ENCODE measurements at places on chromosomes 7 and 10.

DNA sequence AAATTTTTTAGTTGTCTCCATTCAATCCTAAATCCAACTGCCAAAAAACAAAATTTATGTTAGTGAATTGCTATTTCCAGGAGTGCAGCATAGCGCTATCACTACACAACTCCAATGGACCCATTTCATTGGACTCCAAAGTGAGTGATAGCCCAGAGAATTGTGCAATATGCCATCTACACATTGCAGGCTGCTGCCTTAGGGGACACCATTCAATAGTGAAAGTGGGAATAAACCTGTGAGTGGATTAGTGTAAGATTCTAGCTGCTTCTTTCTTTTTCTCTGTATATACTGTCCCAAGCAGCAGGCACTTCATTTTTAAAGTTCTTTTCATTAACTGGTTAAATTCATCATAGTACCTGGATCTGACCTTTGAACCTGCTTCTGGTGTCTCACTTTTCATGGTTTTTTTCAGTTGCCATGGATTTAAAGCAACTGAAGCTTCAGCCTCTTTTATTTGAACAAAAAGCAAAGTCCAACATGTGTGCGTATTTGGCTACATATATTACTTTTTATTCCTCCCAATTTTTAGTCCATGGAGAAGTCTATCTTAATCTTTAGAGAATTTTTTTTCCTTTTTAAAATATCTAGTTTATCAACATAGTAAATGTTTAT lies 97.3 kb downstream of the DGKB start:
- no peaks in the 10 kb centered on the region for H3K36me3 ChIP-seq
- peaks cover 28% of the 10 kb centered on the region for H3K4me1 ChIP-seq
- no peak overlapping the region for H3K4me3 ChIP-seq

GRCh38 chr7:132355048-132355447 lies 221.2 kb downstream of the PLXNA4 start:
- H3K27me3 ChIP-seq, result peaks cover 37% of the 10 kb centered on the region
- no peaks in the 10 kb centered on the region for H3K4me1 ChIP-seq
- no peaks in the 10 kb centered on the region for H3K36me3 ChIP-seq
- H3K4me3 ChIP-seq, result no peak overlapping the region
- DNase-seq, result no peak

DNA sequence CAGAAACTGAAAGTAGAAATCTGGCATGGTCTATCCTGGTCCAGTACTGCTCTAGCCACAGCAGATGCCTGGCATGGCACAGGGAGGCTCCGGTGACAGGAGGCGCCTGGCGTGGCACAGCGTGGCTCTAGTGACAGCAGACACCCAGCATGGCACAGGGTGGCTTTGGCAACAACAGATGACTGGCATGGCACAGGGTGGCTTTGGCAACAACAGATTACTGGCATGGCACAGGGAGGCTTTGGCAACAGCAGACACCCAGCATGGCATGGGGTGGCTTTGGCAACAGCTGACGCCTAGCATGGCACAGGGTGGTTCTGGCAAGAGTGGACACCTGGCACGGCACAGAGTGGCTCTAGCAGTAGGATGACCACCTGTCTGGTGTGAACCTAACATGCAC lies 480.5 kb upstream of the FOXK1 start:
- H3K36me3 ChIP-seq, result no peaks in the 10 kb centered on the region
- H3K4me3 ChIP-seq, result no peak overlapping the region
- peaks cover 3% of the 10 kb centered on the region for H3K27me3 ChIP-seq
- no peak for DNase-seq
- H3K4me1 ChIP-seq, result no peaks in the 10 kb centered on the region
- H3K27ac ChIP-seq, result no peak overlapping the region

DNA sequence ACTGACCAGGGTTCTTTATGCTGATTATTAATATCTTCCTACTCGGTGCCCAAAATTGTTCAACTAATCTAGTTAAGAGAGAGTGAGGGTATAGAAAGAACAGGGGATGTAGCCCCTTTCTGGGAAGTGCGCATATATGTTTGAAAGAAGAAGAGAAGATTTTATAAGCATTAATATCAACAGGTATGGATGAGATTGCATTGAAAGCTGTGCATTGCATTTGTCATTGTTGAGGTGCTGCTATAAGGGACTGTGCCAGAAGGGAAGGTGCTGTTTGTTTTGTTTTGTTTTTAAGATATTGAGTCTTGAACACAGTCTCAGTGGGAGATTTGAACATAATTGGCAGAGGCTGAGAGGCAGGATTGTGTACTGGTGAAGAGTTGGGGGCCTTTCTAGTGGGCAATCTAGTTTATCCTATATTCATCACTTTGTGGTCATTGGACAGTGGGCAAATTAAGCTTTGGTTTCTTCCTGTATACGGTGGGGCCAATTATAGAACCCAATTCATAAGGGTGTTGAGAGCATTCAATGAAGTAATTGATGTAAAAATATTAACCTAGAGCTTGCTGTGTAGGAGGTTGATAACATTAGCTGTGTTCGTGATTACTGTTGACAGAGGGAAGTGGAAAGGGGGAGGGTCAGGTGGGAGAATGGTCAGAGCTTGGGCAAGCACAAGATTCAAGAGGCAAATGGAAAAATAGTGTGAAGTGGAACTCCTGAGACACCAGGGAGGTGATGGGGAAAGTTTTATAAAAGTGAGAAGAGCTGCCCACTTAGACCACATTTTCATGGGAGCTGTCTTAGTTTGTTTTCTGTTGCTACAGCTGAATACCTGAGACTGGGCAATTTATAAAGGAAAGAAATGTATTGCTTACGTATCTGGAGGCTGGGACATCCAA lies 19.9 kb upstream of the PCGF5 start:
- no peak overlapping the region for H3K27ac ChIP-seq
- no peak overlapping the region for H3K4me3 ChIP-seq
- peaks cover 18% of the 10 kb centered on the region for H3K4me1 ChIP-seq
- H3K36me3 ChIP-seq, result peaks cover 10% of the 10 kb centered on the region
- H3K27me3 ChIP-seq, result no peaks in the 10 kb centered on the region
- DNase-seq, result no peak

DNA sequence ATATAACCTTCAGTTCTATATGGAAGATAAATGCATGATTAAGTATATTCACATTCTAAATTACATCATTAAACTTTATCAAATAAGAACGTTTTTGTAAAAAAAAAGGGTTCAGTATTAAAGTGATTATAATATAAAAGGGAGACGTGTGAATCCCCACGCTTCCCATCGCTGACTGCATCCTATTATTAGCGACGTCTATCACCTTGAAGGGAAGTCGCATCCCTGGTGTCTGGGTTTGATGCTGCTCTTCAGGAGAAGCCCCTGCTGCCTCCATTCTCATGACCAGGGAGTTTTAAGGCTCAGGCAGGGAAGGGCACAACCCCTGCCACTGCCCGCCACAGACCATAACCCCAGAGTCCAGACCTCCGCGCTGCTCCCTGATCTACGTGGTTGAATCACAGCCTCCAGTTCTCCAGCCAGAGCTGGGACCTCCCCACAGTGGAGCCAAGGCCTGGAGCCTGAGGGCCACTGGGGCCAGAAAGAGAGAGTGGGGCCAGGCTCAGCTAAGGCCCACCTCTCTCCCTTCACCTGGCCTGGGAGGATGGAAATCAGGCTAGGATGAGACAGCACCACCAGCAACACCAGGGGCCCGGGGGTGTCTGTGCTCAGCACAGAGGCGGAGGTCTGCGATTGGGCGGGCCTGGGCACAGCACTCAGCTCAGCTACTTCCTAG lies 130.6 kb downstream of the TCERG1L start:
- no peaks in the 10 kb centered on the region for H3K4me1 ChIP-seq
- no peaks in the 10 kb centered on the region for H3K27me3 ChIP-seq
- H3K27ac ChIP-seq, result no peak overlapping the region
- H3K36me3 ChIP-seq, result peaks cover 10% of the 10 kb centered on the region
- H3K4me3 ChIP-seq, result no peak overlapping the region
- no peak for DNase-seq

DNA sequence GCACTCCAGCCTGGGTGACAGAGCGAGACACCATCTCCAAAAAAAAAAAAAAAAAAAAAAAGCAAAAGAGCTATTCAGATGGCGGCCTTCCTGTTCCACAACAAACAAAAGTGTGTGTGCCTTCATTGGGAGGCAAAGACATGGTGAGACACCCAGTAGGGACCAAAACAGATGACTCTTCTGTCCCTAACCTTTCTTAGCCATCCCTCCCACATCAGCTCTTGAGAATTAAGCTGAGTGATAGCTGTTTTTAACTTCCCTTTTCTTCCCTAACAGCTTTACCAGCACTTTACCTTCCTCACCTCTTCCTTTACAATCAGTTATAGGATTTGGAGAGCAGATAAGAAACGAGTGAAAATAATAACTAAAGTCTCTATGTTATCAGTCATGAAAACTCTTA lies 48.2 kb downstream of the ARMH3 start:
- no peak for DNase-seq
- H3K4me3 ChIP-seq, result no peak overlapping the region
- H3K27ac ChIP-seq, result no peak overlapping the region
- peaks cover 17% of the 10 kb centered on the region for H3K36me3 ChIP-seq
- no peaks in the 10 kb centered on the region for H3K27me3 ChIP-seq

DNA sequence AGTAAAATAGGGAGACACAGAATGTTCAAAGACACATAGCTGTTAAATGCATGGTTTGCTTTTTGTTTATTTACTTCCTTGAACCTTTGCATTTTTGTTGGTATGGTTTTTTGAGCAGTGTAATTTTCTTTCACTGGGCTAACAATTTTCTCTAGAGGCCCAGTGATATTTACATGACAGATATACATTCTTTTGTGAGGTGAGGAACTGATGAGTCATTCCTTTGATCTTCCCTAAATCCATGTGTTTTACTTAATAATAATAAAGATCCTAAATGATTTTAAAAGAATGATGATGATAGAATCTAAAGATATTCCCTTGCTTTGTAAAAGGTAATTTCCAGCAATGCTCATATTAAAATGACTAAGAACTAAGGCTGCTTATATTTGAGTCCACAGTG lies 188.5 kb upstream of the ANK3 start:
- H3K27ac ChIP-seq, result no peak overlapping the region
- H3K27me3 ChIP-seq, result peaks cover 8% of the 10 kb centered on the region

- no peaks in the 10 kb centered on the region for H3K4me1 ChIP-seq
- no peak overlapping the region for H3K27ac ChIP-seq
- DNase-seq, result no peak
- no peak overlapping the region for H3K4me3 ChIP-seq
Measured at GRCh38 chr10:123318516-123318915, 164.3 kb downstream of the BUB3 start.

DNA sequence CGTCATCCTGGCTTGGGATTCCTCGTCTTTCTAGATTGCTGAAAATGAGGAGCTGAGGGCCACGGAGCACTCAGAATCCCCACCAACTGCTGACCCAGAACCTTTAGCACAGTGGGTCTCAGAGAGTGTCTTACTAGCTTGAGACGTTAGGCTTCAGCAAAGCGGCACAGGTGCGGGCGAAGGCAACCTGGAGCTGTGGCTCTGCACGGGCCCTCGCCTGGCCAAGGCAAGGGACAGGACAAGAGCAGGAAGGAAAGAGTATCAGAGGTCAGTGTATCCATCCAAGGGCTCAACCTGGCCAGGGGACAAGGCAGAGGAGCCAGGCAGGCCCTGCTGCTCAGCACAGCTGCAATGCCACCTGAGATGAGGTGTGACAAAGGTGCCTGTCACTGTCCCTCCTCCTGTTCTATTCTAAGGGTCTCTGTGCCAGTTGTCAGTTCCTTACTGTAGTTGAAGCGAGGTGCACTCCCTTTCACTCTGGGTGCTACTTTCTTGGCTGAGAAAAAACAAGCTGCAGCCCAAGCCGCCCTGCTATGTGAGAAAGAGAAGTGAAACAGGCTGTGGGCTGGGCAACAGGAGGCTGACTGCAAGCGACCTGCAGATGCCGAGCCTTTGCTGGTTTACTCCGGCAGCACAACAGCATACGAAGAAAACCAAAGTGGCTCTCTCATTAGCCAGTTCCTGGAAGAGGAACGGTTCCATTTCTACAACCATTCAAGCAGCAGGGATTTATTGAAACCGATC lies 33.3 kb upstream of the KDM7A start:
- H3K4me1 ChIP-seq, result peaks cover 8% of the 10 kb centered on the region
- DNase-seq, result no peak
- H3K36me3 ChIP-seq, result no peaks in the 10 kb centered on the region

- 0 out of 2 replicates have a peak, but pooled peaks cover 5% of the 10 kb centered on the region for H3K4me1 ChIP-seq
- no peak overlapping the region for H3K4me3 ChIP-seq
- no peaks in the 10 kb centered on the region for H3K36me3 ChIP-seq
- H3K27ac ChIP-seq, result no peak overlapping the region
- DNase-seq, result no peak
- H3K27me3 ChIP-seq, result peaks cover 12% of the 10 kb centered on the region
Measured at GRCh38 chr7:36075561-36075960, 77.5 kb upstream of the EEPD1 start.

DNA sequence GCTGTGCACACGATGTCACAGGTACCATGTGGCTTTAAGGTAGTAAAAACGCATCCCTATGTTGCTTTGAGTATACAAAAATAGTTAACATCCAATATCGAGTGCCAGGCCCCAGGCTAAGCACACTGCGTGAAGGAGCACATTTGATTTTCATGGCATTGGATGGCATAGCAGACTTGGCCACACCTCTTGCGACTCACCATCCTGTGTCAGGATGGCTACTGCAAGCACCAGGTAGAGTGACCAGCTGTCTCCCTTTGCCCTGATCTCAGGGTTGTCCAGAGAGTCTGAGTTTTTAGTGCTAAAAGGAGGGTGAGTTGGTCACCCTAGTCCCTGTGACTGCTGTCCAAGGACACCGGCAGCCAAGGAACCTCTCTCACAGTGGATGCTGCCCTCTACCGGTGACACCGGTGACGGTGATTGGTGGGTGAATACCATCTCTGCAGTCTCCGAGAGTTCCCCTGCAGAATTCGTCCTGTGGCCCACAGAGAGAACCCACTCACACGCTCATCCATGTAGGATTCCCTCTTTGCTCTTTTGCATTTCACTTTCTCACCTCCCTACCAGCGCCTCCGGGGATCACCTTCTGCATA lies 76.1 kb downstream of the BICC1 start:
- H3K36me3 ChIP-seq, result peaks cover 26% of the 10 kb centered on the region
- peaks cover 4% of the 10 kb centered on the region for H3K27me3 ChIP-seq
- no peak overlapping the region for H3K27ac ChIP-seq
- H3K4me1 ChIP-seq, result peaks cover 49% of the 10 kb centered on the region
- DNase-seq, result no peak

DNA sequence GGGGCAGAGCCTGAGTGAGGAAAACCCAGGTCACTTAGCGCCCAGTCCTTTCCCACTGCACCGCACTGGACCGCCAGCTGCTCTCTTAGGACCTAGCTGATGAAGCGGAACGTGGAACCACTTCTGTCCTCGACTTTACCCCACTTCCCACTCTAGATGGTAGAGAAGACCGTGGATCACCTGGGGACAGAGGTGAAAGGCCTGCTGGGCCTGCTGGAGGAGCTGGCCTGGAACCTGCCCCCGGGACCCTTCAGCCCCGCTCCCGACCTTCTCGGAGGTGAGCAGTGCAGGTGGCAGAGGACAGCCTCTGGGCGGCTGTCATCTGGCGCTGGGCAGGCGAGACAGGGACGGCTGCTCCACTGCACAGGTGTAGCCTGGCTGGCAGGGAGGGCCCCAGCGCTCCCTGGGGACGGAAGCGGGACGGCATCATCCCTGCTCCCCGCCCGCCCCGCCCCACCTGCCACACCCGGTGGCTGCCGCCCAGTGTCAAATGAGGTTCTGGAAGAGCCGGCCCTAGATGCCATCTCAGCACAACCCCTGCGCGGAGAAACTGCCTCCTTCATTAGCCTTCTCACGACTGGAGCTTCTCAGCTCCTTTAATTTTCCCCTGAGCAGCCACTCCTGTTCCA lies 11.7 kb downstream of the PLAC9 start:
- peaks cover 12% of the 10 kb centered on the region for H3K27me3 ChIP-seq
- no peak for DNase-seq
- H3K27ac ChIP-seq, result peak overlapping the region; percentile 46

GRCh38 chr7:128697302-128697905 lies 25.3 kb downstream of the GARIN1A start:
- H3K27ac ChIP-seq, result peak overlapping the region; percentile 83
- H3K36me3 ChIP-seq, result no peaks in the 10 kb centered on the region
- H3K4me3 ChIP-seq, result peak overlapping the region; percentile 97
- peak; percentile 61 for DNase-seq

All from HFFc6 (cell line).